Activated CD8-positive, alpha-beta T cell treated with anti-CD3 and anti-CD28 coated beads, Interleukin-2, amount 10 ng/mL, durations not matched to agents 7 days and 5 days (primary cell): ENCODE measurements at places on chromosomes 16 and 17.

DNA sequence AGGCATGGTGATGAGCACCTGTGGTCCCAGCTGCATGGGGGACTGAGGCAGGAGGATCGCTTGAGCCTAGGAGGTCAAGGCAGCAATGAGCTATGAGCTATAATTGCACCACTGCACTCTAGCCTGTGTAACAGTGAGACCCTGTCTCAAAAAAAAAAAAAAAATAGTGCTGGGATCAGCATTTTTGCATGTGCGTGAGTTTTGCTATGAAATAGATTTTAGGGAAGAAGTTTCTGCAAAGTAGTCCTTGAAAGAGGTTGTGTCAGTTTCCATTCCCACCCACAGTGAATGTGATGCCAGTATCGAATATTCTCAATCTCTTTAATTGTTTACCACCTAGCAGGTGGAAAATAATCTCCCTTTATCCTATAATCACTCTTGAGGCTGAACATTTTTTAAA, 26.3 kb upstream of the ARHGAP17 start:
- DNase-seq: no peak

- no peak for DNase-seq
These were observed 13.9 kb downstream of the SNN start for GRCh38 chr16:11681976-11682654.

DNA sequence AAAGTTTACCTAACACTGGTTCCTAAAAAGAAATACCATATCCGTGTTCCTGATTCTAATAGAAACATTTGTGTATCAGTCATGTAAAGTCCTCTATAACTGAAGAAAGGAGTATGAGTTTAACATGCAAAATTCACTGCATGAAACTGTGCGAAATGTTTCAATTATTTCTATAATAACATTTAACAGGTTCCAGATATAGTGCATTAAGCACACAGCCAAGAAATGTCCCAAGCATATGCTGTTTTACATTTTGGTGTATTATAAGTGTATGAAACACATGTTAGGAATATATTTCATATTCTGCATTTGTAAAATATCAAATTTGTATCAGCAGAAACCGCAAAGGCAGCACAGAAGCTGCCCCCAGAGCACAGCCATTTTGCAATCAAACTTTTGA, 764.9 kb downstream of the KCNJ2 start:
- DNase-seq: no peak

GRCh38 chr16:8720080-8720966, 45.9 kb downstream of the ABAT start:
- DNase-seq: no peak

GRCh38 chr17:43816336-43817320, 16.3 kb downstream of the MPP3 start:
- DNase-seq: no peak

DNA sequence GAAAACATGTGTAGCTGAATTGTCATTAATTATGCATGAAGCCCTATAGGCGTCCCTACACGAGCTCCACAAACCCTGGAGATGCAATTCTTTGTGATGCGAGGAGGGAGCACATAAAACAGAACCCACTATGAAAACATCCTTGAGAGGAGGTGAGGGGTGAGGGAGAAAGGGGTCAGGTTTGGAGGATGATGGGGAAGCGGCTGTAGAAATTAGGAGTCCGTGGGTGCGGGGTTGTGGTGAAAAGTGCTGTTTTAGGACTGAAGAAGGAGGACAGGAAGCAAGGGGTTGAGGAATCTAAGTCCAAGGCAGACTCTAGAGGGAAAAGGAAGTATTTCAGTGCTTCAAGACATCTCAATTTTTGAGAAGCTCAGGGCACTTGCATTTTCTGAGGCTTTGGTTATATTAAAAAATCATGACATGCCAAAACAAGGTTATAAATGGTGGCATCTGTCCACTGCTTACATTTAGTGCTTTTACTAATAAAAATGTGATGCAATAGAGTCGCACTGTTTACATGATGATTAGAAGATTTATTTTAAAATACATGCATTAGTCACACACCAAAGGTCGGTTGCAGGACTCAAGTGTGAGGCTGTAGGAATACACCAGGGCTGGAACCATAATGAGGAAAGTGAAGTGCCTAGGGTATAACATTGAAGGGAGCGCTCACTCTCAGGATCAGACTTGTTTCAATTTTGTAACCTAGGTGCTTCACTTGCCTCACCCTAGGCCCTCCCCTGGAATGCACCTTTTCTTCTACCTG, 379.5 kb downstream of the HS3ST4 start:
- DNase-seq: no peak

- no peak for DNase-seq
These were observed 44.6 kb downstream of the MARVELD3 start for GRCh38 chr16:71670537-71670936.

DNA sequence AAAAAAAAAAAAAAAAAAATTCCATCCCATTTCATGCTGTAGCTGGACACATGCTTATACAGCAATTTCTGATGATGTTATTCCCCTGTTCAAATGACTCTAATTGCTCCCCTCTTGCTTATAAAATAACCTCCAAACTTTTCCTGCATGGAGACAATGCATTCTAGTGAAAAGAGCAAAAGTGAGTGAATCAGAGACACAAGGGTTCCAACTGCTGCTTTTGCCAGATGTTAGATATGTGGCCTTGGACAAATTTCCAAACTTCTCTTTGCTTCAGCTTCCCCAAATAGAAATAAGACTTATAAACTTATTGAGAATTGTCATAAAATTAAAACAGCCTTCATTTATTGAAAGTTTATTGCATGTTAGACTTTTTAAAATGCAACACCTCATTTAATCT, 65.0 kb upstream of the AXIN2 start:
- DNase-seq: no peak

DNA sequence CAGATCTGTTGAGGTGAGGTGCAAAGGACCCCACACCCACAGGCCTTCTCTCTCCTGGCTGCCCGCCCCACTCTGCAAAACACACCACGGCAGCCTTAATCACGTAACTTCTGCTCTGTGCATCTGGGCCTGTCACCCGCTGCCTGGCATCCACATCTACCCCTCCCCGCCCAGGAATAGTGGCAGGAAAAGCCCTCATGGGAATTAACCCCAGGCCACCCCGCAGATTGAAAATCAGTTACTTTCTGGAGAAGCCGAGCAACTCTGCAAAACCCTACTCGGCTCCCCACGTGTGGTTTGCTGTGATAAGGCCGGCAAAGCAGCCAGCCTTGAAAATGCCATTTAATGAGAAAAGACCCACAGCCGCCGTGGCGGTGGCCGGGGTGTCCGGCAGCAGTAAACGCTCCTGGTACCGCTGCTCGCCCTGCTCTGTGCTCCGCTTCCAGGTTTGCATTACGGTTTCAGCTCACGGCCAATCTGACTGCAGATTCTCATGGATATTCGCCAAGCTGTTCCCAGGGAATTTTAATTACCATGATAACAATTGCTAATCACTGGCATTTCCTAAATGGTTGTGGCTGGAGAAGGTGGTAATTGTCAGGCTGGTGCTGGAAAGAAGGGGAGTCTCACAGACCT, 78.0 kb upstream of the DOC2B start:
- no peak for DNase-seq

- DNase-seq: no peak
These were observed 84.2 kb downstream of the MAP2K4 start for GRCh38 chr17:12104831-12105230.

- DNase-seq: peak; percentile 76
These were observed 216.7 kb downstream of the RPTOR start for GRCh38 chr17:80761110-80761871.

DNA sequence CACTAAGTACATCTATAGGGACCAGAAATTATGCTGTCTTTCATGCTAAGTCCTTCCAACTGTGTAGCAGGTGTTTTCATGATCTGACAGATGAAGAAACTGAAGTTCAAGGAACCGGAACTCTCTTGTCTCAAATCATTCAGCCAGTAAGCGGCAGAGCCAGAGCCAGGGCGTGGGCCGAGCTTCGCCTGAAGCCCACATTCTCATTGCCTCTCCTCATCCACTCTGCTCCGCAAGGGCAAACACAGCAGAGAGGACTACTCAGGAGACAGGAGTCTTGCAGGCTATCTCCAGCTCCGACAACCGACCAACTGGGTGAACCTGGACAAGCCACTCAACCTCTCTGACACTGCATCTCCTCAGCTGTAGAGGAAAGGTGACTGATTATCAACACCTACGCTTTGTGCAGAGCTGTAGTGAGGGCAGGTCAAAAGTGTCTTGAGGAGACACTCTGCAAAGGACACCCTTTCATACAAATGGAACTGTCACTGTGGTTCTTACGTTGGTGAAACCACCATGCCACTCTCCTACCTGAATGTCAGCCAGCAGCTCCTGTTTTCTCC, 72.9 kb downstream of the CYTH1 start:
- no peak for DNase-seq

DNA sequence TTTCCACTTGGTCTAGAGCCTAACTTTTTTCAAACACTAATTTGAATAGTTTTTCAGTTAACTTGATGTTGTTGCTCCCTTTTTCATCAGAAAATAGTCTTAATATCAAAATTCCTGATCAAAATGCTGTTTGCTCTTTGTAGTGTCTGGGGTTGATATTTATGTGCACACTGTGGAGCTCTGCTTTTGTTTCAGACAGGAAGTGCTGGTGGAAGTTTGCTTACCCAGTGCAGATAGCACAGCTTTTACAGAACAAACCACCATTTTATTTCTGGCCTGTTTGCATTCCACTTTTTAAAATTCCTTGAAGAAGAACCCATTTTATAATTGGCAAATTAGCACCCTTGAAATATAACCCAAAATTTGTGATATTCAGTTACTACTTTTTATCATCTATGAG, 125.4 kb downstream of the MRTFB start:
- DNase-seq: no peak

- DNase-seq: no peak
These were observed 5.2 kb upstream of the HOXB5 start for GRCh38 chr17:48598736-48599135.

- DNase-seq: no peak
These were observed 24.4 kb upstream of the ABCC11 start for GRCh38 chr16:48271728-48272127.
